Central memory CD8-positive, alpha-beta T cell (primary cell): ENCODE measurements at places on chromosomes 7 and 10.

DNA sequence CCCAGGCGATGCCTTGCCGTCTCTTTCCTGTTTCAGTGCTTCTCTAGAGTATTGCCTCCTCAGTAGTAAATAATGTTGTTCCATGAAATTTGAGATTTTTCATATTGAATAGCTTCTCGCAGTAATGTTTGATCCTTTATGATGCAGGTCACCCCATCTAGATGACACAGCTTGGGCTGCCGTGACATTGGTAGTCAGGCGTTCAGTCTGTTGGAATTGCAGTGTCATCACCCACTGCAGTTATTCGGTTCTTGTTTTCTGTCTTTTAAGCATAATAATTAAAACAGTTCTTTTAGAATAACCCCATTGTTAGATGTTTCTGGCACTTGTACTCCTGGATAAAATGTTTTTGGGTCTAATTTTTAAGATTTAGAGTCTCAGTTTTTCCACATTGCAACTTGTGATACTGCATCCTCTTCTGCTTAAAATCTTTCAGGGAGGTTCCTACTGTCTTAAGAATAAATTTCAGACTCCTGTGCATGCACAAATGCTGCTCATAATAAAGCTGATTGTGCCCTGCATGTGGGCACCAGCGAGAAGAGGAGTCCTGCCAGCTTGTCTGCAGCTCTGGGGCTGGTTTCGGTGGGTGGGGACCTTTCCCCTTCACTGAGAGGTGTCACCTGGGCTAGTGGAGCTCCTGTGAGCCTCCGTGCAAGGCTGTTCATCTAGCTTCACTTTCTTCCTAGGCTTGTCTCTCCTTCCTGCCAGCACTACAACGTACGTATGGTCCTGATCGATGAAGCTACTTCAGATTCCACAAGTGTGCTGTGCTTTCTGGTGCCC, 44.8 kb downstream of the SDK1 start:
- no peak for DNase-seq

- no peak for DNase-seq
Observed at GRCh38 chr7:101562531-101563197, 66.4 kb downstream of the MYL10 start.

DNA sequence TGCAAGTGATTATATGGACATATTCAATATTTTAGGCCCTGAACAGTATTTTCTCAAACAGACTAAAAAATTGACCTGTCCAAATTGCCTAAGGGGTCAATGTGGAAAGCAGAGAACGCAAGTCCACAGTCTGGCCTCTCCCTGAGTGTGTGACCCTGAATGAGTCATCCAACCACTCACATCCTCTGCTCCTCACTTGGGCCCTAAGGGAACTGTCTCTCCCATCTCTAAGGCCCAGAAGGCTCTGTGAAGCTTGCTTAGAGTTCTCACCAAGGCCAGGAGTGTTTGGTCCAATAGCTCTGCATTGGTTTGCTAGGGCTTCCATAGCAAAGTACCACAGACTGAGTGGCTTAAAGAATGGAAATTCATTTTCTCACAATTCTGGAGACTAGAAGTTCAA, 155.1 kb downstream of the LSM5 start:
- DNase-seq, result no peak

DNA sequence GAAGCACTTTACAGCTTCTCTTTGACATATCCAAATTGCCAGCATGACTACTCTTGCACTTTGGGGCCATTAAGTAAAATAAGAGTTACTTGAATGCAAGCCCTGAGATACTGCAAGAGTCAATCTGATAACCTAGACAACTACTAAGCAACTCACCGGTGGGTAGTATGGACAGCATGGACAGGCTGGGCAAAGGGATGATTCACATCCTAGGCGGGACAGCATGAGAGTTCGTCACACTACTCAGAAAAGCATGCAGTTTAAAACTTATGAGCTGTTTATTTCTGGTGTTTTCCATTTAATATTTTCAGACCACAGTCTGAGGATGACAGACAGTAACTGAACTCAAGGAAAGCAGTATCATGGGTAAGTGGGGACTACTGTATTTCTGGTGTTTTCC, 84.0 kb downstream of the ORC5 start:
- no peak for DNase-seq

DNA sequence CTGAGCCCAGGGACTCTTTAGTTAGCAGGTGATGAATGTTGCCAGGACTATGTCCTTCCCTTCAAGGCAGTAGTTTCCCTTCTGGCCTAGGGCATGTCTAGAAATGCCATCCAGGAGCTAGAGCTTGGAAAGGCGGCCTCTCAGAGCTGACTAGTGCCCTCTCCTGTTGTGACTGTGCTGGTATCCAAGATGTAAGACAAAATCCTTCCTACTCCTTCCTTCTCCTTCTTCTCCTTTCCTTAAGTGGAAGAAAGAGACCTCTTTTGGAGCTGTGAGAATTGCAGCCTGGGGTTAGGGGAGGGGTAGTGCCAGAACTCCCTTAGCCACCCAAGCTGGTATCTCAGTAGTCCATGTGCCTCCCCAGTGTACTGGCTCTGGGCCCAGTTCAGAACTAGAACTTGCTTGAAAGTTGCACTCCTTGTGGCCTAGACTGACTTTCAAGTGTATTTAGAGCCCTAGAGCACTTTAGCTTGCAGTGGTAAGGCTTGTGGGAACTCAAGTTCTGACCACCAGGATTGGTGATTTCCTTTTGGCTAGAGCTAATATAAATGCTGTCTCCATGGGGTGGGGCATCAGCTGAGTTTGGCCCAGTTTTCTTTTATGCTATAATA, 118.8 kb downstream of the NPSR1 start:
- no peak for DNase-seq

- DNase-seq, result no peak
Observed at GRCh38 chr10:101131962-101132635, 999 bp downstream of the TLX1 start.

DNA sequence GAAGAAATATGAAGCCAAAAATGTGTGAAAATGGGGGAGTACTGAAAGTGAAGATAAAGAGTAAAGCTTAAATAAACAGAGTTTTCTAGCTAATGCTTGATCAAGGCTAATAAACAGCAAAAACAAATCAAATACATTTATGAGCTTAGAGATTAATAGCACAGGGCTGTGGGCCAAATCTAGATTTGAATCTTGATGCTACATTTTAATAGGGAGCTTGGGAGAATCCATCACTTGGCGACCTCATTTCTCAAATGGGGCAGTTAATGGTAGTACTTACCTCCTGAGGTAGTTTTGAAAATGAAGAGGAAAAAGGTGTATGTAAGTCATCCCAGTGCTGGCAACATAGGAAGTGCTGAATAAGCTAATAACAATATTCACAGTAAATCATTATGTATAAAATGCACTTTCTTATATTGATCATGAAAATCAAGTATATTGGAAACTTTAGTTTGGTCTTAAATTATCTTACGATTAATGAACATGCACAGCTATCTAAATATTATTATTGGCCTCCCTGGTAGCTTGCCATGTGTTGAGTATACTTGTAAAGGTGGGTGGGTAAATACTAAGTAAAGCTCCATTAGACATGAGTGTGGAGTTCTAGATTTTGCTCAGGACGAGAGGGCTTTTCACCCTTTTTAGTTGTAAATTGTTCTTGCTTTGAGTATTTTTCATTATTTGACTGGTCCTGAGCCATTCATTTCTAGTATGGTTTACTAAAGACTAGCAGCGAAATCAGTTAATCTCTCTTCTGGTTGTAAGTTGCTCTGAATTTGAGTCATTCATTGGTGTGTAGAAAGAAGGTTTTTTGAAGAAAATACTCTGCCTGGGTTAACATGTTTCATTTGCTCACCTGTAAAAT, 5.1 kb downstream of the BICC1 start:
- DNase-seq, result no peak

DNA sequence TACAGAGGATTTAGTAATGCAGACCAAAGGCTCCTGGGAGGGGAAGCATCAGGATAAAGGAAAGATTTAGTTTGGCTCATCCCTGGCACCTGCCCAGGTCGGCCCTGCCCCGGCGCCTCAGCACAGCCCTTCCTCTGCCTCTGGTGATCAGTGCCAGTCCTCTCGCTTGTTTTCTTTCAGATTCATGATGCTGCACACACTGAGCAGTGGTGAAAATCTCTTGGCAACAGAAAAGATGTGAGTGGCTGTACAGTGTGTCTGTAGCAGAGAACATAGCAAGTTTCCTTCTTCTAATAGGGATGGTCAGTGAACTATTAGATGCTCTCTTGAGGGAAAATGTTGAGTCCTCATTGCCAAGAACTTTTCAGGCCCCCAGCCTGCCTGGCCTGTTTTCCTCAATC, 994.1 kb downstream of the KCNMA1 start:
- no peak for DNase-seq

DNA sequence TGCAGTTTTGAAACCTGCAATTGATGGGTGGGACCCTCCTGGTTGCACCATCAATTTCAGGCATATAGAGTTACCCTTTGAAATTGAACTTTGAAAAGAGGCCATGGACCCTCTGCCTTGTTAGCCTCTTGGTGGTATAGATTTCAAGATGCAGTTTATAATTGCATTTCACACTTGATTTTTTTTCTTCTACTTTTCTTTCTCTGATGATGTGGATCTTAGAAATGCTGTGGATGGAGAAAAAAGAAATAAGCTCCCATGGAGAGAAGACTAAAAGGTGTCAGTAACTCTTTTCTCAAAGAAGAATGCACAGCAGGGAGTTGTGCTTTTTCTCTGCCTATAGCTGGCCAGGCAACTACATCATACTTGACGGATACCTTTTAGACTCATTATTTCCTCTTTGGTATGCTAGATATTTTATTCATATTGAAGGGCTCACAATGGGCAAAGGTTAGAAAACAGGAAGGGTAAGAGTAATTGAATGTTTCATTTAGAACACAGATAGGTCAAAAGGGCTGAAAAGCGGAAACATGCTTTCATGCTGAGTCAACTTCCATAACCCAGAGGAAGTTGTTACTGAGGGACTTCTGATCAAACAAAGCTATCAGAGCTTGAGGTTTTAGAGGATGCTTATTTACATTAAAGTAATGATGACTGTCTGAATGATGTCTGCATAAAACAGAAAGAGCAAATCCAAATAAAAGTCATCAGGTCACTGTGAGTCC, 773.2 kb upstream of the LRRN3 start:
- DNase-seq, result no peak

DNA sequence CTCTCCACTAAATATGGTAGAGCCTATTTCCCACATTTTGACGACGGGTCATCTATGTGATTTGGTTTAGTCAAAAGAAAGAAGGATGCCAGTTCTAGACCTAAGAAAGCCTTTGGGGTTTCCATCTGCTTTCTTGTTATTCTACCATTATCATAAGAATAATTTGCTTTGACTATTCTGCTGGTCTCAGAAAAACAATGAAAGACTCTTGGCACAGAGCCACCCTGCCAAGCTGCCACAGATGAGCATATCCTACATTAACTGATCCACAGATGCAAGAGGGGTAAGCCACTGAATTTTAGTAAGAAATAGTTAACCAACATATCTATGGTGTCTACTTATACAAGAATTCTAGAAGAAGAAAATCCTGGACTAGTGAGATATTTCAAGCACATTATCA, 158.6 kb upstream of the MAGI2 start:
- no peak for DNase-seq

DNA sequence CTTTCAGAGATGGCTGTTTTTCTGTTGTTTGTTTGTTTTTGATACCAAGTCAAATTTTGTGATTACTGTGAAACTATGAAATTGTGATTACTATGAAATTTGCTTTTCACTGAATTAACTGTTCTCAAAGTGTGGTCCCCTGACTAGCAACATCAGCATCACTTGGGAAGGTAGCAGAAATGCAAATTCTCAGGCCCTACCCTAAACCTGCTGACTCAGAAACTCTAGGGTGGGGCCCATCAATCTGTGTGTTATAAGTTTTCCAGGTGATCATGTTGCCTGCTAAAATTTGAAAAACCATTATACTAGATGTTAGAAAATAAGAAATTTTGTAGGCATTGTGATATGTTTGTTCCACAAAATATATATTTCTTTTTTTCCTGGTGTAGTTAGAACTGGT, 1.2 kb downstream of the IFIT1B start:
- DNase-seq, result no peak

GRCh38 chr7:45564886-45565455, 9.2 kb upstream of the ADCY1 start:
- DNase-seq, result no peak

- DNase-seq, result no peak
Observed at GRCh38 chr10:49272251-49273081, 26.5 kb upstream of the C10orf71 start.

GRCh38 chr7:106260136-106260561, 24.6 kb downstream of the NAMPT start:
- no peak for DNase-seq

DNA sequence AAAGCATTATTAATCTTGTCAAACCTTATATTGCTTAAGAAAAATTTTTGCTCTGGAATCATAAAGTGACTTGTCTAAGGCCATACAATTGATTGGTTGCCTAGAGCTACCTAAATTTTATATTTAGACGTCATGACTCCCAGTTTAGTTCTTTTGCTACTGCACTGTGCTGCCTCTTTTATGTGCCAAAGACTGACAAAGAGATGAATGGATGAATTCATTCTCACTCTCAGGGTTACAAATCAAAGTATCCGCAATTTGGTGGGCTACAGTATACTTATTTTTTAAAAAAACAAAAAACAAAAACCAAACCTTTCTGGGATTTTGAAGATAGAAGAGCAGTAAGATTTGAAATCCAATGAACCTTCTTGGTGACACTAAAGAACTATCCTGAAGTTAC, 27.7 kb upstream of the TMEM229A start:
- no peak for DNase-seq

- no peak for DNase-seq
Observed at GRCh38 chr10:44292390-44293002, 92.4 kb downstream of the CXCL12 start.

DNA sequence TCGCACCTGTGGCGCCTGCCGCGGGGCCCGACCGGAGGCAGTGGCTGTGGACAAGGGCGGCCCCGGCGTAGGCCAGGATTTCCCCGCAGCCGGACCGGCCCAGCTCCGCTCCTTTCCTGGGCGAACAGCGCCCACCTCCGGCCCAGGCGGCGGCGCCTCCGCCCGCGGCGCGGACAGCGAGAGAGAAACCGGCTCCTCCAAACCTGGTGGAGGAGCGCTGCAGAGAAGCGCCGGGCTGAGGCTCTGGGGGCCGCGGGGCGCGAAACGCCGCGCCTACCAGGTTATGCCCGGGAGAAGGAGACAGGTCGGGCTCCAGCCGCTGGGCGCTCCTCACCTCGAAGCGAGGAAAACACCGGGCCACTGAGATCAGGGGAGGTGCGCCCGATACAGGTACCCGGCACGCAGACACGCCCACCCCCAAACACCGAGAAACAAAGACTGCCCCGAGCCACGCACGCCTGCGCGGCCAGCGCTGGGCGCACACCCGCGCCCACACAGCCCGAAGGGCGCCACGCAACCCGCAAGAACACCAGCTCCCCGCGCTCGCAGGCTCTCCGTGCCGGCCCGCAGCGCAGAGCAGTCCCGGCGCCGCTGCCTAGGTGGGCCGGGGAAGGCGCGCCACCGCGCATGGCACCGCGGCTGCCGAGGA, 3.3 kb downstream of the GRID1 start:
- no peak for DNase-seq

DNA sequence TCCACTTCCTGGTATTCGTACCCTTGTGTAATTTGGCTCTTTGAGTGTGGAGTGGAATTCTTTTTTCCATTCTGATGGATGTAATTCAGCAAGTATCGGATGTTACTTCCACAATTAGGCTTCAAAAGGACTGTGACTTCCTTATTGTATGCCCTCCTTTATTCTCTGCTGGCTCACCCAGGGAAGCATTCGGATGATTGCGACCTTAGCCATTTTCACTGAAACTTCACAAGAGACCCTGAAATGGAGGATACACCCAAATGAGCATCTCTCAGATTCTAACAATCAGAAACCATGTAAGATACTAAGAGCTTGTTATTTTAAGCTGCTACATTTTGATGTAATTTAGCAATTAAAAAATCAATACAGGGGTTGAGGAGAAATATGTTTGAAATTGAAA, 493.1 kb downstream of the DNAJB9 start:
- DNase-seq, result no peak
